ENCODE measurements at places on chromosomes 5 and 9.

GRCh38 chr9:119284118-119284517, 85.1 kb downstream of the BRINP1 start:
- no peak for DNase-seq

GRCh38 chr5:16754601-16755000, 137.8 kb upstream of the RETREG1 start:
- DNase-seq, result no peak

DNA sequence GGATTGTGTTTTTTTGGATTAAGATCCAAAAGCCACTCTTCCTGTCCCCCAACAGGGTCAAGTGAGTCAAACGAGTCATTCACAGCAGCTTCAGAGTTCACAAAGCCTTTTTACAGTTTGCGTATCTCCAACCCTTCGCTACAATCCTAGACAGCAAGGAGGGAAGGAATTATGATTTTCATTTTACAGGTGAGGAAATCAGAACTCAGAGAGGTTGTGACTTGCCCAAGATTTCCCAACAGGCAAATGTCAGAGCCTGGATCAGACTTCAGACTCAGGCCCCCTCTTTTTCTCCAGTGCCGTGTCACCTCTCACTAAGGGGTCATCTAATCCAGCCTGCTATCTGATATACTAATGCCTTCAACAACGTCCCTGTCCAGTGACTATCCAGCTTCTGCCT, 72.1 kb upstream of the XPA start:
- no peak for DNase-seq

- no peak for DNase-seq
These were observed 23.4 kb downstream of the LCP2 start for GRCh38 chr5:170273968-170274710.

DNA sequence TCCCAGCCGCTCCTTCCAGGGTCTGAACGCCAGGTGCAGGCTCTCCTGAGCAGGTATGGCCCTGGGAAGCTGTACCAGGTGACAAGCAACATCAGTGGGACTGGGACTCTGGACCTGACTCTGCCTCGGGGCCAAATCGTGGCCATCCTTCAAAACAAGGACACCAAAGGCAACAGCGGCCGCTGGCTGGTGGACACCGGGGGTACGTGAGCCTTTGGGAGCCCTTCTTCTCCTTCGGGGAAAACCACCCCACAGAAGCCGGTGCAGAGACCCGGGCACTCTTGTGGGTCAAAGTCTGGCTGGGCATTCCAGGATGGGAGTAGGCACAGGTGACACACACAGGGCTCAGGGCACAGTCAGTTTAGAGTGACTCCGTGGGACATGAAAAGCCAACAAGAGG, 45.8 kb downstream of the ARHGEF37 start:
- no peak for DNase-seq

GRCh38 chr5:72006361-72006760, 100.9 kb upstream of the MAP1B start:
- DNase-seq, result no peak

GRCh38 chr9:85987236-85987635, 46.3 kb downstream of the NAA35 start:
- DNase-seq, result no peak

- DNase-seq, result no peak
These were observed 19.0 kb upstream of the FER start for GRCh38 chr5:108728566-108729241.

- no peak for DNase-seq
These were observed 633 bp upstream of the PPP1R26 start for GRCh38 chr9:135478829-135479468.

DNA sequence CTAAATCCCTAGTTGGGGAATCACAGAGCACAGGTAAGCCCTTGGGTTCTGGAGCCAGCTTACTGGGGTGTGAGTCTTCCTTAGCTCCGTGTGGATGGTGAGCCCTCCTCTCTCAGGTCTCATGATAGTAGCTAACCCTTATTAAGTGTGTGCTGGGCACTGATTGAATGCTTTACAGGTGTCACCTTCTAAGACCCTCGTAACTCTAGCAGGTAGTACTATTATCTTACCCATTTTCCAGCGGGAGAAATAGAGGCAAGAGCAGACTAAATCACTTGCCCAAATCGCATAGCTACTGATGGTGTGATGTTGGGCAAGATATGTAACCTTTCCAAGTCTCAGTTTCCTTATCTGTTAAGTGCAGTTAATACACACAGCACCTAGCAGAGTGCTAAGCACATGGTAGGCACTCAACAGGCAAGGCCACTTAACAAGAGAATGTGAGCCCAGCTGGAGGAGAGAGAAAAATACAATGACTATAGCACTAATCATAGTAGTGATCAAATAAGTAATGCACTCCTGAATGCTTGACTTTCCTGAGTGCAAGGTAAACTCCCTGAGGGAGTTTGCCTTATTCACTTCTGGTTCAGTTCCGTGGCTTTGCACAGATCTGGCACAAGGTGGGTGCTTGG, at the start of gene DCANP1:
Gene DCANP1, minus strand, starts transcription at position 51 of the 632 bp plus-strand sequence. CDS start 240 bp downstream, outside the sequence.
- DNase-seq, result no peak

DNA sequence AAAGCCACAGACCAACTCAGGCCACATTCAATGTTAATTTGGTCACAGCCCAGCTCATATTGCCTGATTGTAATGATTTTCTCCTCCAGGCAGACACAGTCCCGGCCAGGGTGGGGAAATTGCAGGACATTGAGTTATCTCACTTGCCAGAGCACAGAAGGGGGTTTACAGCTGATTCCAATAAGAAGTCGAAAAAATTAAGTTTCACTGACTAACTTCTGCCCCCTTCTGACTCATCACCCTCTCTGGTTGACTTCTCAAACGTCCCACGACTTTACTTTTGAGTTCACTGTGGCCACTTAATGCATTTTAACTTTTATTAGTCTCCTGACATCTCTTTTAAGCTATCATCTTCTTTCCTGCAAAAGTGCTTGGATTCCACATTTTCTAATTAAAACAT, 321.4 kb upstream of the WWC1 start:
- no peak for DNase-seq

GRCh38 chr9:114722081-114722621, 40.2 kb upstream of the TEX48 start:
- DNase-seq, result no peak

GRCh38 chr9:129958796-129959195, 84.2 kb downstream of the FNBP1 start:
- no peak for DNase-seq

GRCh38 chr5:35483191-35483590, 134.5 kb upstream of the SPEF2 start:
- DNase-seq, result no peak

DNA sequence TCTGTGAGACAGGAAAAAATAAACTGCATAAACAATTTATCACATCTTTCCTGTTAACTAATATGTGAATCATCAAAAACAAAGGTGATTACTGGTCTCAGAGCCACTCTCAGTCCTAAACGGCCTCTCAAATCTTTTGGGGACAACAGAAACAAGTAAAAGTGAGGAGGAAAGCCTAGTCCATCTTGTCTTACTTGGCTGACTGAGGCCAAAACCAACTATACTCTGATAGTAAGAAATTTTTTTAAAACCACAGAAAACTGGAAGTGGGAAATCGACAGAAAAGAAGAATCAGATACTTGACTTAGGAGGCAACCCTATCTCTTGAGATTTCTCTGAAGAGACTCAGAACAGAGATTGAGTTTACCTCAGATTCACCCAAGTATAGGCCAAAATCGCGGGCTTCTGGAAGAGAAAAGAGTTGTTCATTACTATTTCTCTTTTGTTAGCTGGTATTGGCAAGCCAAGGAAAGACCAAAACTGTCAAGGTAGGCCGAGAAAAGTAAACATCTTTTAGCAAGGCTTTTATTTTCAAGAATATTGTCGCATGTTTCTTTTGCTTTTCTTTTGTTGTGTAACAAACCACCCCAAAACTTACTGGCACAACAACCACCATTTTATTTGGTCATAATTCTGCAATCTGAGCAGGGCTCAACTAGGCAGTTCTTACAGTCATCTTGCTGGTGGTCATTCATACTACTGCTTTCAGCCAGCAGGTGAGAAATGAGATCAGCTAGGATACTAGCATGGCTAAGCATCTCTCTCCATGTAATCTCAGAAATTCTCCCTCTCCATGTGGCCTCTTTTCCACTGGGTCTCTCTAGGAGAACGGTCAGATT, 46.1 kb downstream of the RFX3 start:
- DNase-seq, result no peak

GRCh38 chr5:139646912-139647505, 1.1 kb upstream of the CXXC5 start:
- DNase-seq, result no peak

DNA sequence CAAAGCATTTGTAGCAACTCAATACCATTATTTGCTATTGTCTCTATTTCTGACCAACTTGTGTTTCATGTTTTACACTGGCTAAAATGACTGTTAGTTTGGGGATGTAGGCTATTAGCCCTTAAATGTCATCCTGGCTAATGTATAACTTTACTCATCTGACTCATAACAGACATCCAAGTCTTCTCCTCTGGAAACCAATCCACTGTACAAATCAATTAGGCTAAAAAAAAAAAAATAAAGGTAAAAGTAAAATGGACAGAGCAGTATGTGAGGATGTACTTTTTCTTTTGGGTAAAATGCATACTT, 20.6 kb downstream of the MEGF9 start:
- DNase-seq, result no peak

GRCh38 chr5:147576646-147577535, 67.0 kb upstream of the DPYSL3 start:
- DNase-seq, result no peak

DNA sequence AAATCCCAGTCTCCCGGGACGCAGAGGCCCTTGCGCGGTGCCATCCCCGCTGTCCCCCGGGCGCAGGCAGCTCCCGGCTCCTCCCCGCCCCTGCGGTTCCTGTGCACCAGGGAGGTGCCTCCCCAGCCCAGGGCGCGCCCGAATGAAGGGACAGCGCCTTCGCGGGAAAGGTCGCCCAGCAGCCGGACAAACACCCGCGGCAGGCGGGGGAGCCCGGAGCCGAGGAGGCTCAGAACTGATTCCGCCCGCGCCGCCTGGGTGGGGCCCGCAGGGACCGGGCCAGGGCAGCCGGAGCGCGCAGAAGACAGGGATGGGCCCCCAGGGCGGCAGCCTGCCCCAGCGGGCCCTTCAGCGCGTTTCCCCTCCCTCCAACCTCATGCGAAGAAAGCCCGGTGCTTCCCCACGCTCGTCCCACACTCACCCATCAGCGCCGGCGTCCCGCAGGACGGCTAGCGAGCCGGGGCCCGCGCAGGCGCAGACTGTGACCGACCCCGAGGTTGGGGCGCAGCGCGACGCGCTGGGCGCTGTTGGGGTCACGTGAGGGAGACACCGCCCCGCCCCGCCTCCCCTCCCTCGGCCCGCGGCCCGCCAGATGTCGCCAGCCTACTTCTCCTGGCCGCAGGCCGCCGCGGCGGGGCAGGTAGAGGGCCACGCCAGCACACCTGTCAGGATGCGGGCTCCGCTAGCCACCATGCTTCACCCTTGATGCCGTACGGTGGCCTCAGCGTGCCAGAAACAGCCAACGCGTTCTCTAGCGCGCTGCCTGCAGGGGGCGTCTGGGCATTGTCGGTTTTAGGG, at the start of gene SLC25A51:
Gene SLC25A51, minus strand, starts transcription at position 481 of the 798 bp plus-strand sequence. CDS start 15,577 bp downstream, outside the sequence.
- DNase-seq, result peak; percentile 48

GRCh38 chr5:24225051-24225450, 419.7 kb downstream of the CDH10 start:
- no peak for DNase-seq

DNA sequence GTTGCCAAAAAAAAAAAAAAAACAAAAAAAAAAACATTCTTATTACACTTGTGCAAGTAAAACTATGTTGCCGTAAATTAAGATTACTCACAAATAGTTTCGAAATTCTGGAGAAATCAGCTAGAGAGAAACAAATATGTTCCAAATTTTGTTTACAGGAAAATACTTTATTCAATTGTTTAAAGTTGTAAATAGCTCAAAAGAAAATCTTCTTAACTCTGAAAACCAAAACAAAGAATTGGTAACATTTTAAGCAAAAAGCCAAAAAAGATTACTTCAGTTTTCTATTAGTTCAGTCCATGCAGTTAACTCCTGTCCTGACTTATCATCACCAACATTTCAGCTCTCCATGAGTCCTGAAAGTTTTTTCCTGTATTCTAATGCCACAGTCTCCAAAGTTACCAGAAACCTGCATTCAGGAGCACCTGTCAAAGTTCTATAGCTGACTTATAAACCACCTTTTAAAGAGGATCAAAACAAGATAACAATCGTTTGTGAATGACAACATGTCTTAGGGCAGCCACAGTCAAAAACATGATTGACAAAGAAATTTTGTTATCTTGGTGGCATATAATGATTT, 194.1 kb downstream of the RANBP17 start:
- DNase-seq, result no peak

DNA sequence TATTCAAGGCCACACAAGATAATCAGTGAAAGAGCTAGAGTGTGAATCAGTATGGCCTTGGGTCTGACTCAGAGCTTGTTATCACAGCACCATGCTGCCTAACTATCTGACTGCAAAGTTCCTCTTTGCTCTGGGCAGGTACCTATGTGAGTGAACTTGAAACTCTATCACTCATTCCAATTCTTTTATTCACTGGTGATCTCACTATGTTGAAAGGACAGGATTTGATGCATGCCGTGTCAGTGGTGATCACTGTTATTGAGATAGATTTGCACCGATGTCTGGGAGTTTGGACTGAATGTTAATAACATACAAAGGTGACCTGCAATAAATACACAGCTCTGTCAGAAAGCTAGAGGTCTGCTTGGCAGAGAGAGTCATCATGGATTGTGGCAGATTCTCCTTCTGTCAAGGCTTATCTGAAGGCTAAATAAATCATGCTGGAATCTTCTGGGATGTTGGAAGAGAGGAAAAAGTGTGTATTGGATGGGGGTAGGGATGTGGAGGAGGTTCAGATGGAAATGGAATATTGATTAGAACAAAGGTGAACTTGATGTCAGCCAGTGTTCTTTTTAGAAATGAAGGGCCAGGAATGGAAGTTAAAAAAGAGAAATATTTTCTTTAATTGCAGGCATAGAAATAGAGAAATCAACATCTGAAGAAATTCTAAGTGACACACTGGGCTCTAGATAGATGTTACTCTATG, 91.8 kb upstream of the TNC start:
- DNase-seq, result no peak

GRCh38 chr5:9851458-9851857, 221.3 kb upstream of the TAS2R1 start:
- no peak for DNase-seq

- DNase-seq, result no peak
These were observed 170.4 kb downstream of the TTC39B start for GRCh38 chr9:15136646-15137045.

DNA sequence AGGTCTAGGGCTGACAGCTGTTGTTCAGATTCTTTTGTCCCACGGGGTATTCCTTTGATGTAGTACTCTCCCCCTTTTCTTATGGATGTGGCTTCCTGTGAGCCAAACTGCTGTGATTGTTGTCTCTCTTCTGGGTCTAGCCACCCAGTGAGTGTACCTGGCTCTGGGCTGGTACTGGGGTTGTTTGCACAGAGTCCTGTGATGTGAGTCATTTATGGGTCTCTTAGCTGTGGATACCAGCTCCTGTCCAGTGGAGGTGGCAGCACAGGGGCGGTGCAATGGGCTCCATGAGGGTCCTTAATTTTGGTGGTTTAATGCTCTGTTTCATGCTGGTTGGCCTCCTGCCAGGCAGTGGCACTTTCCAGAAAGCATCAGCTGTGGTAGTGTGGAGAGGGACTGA, 161.3 kb downstream of the CAVIN4 start:
- DNase-seq, result no peak

Measured in cortex of kidney (tissue), 1 donor.